SK-N-MC (cell line): ENCODE measurements at places on chromosomes 12 and 14.

- DNase-seq: no peak
Observed at GRCh38 chr14:55893705-55894104, 224.5 kb upstream of the PELI2 start.

- DNase-seq: no peak
Observed at GRCh38 chr14:89384636-89385035, 32.4 kb downstream of the FOXN3 start.

DNA sequence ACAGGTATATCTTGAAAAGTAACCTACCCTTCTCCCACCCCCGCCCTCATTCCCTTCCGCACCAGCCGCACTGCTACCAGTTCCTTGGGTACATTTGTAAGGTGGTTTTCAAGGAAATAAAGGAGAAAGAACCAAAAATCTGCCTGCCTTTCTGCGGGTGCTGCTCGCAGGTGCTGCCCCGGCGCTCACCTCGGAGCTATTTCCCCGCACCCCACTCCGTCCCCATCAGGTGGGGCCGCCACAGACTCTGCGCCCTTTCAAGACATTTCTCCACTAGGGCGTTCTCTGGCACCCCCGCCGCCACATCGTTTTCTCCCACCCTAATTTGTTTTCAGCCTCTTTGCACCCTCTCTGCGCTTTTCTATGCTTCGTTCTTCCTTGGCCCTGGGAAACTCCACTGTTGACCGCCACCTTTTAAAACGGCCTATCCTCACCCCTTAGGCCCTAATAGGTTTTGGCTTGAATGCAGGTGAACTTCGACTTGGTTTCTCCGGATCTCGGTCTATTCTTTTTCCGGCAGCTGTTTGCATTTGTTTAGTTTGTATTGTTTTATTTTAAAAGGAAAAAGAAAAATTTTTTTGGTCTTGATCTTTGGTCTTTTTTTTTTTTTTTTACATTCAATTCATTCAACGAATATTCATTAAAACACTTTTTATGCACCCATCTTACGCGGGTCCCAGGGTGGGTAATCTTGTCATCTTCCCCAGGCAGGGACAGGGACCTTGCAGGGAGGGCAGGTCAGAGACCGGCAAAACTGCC is 3.0 kb downstream of the VSX2 start:
- DNase-seq: no peak

DNA sequence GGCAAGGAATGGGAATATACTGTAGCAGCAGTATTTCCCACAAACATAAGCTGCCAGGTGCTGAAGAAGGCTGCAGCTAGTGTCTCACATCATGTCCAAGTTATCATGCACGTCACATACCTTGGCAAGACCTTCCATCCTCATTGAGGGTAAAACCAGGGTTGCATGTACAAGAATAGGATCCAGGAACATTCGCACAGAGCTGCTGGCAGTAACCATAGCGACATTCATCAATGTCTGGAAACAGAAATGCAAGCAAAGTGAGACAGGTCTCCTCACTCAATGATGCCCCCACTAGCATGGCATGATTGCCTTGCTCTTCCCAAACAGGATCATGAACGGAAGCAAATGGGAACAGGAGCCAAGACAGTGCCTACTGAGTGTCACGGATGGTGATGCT is 23.8 kb upstream of the TC2N start:
- DNase-seq: no peak

DNA sequence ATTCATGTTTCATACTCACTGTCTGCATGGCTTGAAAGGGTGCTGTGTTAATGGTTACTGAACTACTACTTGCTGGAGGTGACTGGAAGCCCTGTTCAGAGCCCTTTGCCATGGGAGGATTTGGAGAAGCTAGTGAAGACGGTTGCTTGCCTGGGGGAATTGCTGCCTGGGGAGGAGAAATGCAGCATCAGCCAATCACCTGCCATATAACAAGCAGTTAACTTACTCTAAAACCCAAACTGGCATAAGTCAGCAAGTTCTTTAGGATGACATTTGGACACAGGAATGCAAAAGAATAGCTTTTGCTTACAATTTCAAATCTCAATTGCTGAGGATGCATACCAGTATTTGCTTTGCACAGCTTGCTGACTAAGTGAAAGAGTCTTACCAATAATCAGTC is 23.4 kb upstream of the IPO8 start:
- DNase-seq: peak; percentile 98

GRCh38 chr12:12217018-12217359 is 49.9 kb downstream of the LRP6 start:
- no peak for DNase-seq

DNA sequence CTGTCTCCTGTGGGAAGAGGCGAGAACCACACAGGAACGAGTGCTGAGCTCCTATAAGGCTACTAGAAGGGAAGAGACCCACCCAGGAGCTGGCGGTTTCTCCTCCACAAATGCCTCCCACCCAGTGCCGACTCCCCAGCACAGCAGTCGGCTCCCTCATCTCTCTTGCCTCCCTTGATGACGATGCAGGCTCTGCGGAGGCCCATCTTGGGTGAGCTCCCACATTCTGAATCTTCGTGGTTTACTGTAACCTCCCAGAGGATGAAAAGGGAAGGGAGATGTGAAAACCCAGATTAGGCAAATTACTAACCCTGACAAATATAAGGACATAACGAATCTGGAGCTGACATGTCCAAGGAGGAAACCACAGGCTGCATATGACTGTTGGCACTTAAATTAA is 23.8 kb downstream of the GRIN2B start:
- DNase-seq: no peak

- no peak for DNase-seq
Observed at GRCh38 chr12:101430456-101430855, 22.9 kb upstream of the ARL1 start.

GRCh38 chr14:32017587-32017986 is 59.5 kb upstream of the ARHGAP5 start:
- DNase-seq: no peak

DNA sequence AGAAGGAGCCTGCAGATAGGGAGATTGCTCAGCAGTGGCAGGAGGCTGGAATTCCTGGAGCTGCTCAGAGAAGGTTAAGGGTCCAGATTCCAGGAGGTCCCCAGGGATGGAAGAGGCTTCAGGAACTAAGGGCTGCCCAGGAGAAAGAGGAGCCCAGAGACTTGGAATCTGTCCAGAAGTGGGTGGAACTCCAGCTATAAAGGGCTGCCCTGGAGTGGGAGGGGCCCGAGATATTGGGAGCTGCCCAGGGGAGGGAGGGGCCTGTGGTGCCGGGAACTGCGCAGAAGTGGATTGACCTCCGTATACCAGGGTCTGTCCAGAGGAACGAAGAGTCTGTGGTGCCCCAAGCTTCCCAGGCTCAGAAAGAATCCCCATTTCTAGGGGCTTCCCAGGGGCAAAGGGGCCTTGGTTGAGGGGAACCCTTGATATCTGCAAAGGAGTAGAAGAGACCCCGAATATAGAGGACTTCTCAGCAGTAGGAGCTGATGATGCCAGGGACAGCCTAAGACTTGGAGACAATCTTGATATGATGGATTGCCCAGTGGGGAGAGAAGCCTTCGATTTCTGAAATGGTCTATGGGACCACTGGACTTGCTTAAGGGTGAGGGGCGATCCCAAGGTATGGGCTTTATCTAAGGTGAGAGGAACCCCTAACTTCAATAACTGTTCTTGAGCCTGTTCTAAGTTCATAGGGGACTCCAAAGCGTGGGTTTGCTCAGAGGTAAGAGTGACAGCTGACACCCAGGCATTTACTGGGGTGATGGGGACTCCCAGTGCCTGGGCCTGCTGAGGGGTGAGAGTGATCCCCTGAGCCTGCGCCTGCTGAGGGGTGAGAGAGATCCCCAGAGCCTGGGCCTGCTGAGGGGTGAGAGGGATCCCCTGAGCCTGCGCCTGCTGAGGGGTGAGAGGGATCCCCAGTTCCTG is 45.0 kb downstream of the FAM186A start:
- no peak for DNase-seq

GRCh38 chr12:49089821-49090773 is 4.5 kb downstream of the DHH start:
- DNase-seq: no peak
